GOT3 (cell line): ENCODE measurements at places on chromosomes 12 and 14.

DNA sequence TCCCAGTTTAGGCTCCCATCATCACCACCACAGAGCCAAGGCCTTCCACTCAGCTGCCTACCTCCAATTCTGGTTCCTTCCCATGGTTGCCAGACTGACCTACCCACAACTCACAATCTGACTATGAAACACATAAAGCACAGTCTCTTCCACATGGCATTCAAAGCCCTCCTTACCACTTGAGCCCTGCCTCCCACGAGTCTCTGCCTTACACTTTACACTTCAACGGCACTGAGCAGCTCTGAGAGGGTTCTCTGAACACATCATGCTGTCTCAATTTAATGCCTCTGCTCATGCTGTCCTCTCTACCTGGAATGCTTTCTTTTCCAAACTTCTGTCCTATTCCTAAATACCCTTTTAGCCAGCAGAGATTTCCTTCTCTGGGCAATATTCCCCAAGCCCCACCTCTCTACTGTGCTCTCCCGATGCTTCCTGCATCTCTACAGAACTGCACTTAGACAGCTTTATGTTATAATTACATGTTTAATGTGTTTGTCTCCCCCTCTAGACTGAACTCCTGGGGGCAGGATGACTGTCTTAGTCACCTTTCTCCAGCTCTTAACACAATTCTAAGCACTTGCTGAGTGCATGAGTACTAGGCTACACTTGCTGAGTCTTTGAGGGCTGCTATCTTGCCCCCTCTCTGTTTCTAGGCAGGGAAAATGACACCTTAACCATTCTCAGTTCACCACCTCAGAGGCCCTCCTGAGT, 23.5 kb downstream of the FMNL3 start:
- no peak for DNase-seq

DNA sequence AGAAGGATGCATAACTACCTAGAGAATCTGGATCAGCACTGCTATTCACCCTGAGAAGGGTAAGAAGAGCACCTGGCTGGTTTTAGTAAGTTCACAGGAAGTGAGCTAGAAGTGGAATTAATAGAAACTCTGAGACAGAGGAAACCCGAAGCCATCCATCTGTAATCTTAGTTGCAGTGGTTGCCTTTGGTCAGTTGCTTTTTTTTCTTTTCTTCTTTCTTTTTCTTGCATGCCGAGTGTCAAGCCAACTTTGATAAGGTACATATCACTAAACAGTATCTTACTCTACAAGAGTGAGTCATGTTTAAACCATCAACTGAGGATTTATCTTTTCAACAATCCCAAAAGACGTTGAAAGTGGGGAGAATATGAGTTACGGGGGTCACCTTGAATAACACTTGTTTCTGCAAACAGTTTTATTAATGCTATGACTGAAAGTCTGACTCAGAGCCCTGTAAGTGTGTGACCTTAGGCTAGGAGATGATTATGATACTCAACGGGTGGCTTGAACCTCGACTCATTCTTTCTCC, 26.7 kb downstream of the C12orf75 start:
- no peak for DNase-seq

GRCh38 chr12:119671070-119671469, 3.1 kb downstream of the PRKAB1 start:
- no peak for DNase-seq

DNA sequence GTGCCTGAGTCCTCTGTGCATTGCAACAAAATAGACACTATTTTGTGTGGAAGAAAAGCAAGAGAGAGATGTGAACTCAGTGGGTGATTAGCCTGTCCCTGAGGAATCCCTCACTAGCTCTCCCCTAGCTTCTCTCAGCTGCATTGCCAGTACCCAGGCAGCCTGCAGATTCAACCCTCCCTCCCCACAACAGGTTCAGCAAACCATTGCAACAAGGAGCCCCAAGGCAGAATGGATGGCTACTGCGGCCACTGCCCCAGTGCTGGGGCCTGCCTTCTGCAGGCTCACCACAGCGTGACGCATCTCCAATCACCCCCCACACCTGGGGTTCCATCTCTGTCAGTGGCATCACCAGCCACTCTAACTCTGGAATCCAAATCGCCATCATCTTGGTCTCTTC, 2.3 kb downstream of the CRACR2A start:
- no peak for DNase-seq

- DNase-seq, result no peak
Measured at GRCh38 chr12:114579389-114579788, 104.6 kb downstream of the TBX3 start.

- DNase-seq, result no peak
Measured at GRCh38 chr14:83395321-83395720, 1861.7 kb upstream of the SEL1L start.

DNA sequence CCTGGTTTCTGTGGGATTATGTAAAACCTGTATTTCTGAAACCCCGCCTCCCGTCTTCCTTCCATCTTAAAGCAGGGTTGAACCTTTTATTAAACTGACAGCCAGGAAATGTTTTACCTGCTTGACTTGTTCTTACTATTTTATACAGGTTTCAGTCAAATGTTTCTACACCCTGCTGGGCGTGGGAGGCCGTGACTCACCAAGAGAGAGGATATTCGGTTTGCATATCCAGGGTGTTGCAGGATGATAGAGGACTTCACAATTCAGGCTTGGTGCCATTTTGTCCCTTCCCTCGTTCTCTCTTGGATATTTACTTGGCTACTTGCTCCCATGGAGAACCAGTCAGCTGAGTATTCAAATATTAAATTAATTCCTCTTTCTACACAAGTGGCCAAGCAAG, 69.7 kb downstream of the ARF6 start:
- no peak for DNase-seq

DNA sequence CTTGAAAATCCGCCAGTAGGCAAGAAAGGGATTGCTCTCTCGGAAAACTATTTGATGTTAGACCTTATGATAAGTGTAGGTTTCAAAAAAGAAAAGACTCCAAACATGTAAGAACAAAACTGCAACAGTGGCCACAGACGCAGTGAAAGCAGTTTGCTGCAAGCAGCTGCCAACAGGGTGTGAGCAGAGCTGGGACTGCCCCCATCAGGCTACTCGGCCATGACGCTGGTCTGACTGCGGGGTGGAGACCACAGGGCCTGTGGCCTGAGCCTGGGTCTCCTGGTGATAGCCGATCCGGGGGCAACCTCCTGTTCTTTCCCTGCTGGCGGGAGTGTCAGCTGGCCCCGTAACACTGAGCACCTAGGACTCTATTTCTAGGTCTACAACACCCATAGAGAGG, 63.2 kb downstream of the AMN start:
- no peak for DNase-seq

DNA sequence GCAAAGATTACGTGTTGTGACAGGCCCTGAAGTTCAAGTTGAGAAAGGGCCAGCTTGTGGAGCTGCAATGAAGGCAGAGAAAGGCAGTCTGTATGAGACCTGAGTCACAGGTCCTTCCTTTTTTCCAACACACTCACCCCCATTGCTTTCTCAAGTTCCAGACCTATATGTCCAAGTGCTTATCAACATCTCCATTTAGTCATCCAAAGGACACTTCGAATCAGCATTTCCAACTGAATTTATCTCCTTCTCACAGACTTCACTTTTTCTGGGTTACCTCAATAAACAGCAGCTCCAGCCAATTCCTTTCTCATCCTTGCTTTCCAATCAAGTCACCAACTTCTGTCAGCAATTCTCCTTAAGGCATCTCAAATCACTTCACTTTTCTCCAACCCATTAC, 56.4 kb upstream of the KIF21A start:
- DNase-seq, result no peak

GRCh38 chr14:92386637-92387036, 63.7 kb downstream of the SLC24A4 start:
- no peak for DNase-seq

- DNase-seq, result no peak
Measured at GRCh38 chr12:53775478-53776145, 23.8 kb upstream of the CISTR start.

- no peak for DNase-seq
Measured at GRCh38 chr12:106289196-106289681, 13.3 kb upstream of the TCP11L2 start.

GRCh38 chr12:7127916-7128626, 618 bp downstream of the RBP5 start:
- no peak for DNase-seq

GRCh38 chr12:4330203-4330602, 9.2 kb downstream of the TIGAR start:
- DNase-seq, result no peak

GRCh38 chr14:51443195-51444018, 203.4 kb downstream of the TMX1 start:
- no peak for DNase-seq

DNA sequence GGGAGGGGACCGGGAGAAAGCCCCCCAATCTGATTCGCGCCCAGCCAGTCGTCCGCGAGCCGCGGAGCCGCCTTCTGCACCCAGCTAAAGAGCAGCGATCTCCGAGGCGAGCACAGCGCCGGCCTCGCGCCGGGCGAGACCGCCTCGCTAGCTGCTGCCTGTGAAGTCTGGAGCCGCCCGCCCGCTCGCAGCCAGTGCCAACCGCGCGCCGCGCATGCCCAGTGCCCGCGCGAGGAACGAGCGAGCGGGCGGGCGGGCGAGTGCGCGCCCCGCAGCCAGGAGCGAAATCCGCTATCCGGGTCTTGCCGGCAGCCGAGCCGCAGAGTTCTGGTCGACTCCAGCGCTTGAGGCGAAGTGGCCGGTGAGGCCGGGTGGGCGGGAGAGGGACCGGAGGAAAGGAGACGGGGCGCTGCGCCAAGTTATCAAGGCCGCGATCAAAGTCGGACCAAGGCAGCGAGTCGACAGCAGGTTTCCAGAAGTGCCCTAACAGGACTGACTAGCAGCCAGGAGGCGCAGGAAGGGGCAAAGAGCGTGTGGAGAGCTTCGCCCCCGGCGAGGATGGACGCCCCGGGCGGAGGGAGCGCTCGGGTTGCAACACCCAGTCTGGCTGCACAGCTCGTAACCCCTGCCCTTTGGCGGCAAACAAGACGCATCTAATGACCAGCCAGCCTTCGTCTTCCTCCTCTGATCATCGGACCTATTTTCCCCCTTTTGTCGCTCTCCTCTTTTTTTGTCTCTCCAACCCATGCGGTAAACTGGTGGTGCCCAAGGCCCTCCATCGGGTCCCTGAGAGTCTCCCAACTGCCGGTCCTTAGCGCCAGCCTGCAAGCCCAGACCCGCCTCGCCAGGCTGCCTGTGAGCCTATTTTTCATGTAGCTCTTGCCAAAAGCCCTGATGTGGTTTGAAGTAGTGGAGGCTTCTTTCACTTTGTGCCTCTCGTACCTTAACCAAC, at the start of gene EPS8:
TSS of gene EPS8 (minus strand) at position 169 of the 952 bp plus-strand sequence. CDS start 106,437 bp downstream, outside the sequence.
- peak; percentile 74 for DNase-seq

- DNase-seq, result no peak
Measured at GRCh38 chr12:109120095-109120494, 3.7 kb downstream of the ACACB start.

GRCh38 chr12:86727160-86727559, 471.0 kb upstream of the MGAT4C start:
- no peak for DNase-seq

GRCh38 chr14:69088586-69088985, 64.3 kb downstream of the DCAF5 start:
- DNase-seq, result no peak

DNA sequence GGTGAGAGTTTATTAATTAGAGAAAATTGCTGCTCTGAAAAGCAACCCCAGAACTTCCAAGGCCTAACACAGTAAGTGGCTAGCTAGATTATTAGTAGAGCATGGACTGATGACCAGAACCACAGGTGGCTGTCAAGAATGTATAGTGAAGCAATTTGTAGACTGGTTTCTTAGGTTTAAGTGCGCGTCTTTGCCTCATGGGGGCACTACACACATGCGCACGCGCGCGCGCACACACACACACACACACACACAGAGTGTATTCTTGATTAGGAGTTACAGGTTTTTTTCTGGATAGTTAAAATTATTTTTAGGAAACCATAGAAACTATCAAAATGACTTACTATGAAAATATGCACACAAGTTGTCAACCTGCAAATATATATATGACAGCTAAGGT, 66.5 kb downstream of the BHLHE41 start:
- no peak for DNase-seq

GRCh38 chr12:40792792-40793386, 100.7 kb downstream of the CNTN1 start:
- DNase-seq, result no peak

- DNase-seq, result no peak
Measured at GRCh38 chr12:113854385-113855142, 111.6 kb downstream of the RBM19 start.

DNA sequence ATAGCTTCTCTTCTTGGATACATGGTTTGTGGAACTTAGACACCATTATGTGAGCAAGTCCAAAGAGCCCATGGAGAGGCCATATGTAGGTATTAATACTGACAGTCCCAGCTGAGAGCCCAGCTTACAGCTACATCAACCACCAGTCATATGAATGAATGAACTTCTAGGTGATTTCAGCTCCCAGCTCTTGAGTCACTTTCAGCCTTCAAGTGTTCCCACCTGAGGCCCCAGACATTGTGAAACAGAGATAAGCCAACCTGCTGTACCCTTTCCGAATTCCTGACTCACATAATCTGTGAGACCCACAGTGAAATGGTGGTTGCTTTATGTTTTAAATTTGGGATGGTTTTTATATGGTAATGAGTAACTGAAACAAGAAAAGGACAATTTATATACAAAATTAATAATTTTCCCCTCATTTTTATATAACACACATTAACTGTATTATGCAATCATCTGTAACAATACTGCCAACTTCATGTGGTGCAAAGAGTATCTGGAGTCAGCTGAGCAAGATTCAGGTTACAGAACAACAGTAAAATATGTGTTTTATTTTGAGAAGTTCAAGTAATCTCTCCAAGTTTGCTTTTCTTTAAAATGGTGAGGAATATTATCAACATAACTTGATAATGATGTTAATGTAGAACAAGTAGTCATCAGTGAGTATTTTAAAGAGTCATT, 27.7 kb upstream of the FBXO33 start:
- no peak for DNase-seq

DNA sequence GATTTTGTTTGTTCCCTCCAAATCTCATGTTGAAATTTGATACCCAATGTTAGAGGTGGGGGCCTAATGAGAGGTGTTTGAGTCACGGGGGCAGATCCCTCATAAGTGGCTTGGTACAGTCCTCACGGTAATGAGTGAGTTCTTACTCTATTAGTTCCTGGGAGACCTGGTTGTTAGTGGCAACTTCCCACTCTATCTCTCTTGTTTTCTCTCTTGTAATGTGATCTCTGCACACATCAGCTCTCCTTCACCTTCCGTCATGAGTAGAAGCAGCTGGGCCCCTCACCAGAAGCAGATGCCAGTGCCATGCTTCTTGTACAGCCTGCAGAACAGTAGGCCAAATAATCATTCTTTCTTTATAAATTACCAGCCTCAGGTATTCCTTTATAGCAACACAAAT, 29.6 kb upstream of the KCNK10 start:
- DNase-seq, result no peak

DNA sequence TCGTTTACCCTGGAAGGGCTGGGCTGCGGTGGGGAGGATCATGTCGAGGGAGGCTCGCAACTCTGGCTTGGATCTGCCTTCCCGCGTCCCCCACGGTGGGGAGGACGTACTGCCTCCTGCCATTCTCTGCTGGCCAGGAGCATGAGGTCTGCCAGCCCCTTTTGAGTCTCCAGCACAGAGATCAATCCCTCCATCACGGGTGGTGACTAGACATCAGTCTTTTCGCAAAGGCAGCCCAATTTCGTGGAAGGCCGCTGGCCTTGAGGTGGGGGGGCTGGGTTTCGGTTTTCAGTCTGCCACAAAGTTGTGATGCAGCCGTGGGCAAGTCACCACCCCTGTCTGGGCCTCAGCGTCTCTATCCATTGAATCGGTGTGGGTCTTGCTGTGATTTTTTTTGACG, 62.2 kb downstream of the PRMT8 start:
- DNase-seq, result no peak

GRCh38 chr12:109621901-109622364, 48.3 kb downstream of the MVK start:
- no peak for DNase-seq
